ENCODE measurements at places on chromosomes 12 and 14.

GRCh38 chr12:45975506-45975905, 14.9 kb downstream of the SCAF11 start:
- no peak for DNase-seq

DNA sequence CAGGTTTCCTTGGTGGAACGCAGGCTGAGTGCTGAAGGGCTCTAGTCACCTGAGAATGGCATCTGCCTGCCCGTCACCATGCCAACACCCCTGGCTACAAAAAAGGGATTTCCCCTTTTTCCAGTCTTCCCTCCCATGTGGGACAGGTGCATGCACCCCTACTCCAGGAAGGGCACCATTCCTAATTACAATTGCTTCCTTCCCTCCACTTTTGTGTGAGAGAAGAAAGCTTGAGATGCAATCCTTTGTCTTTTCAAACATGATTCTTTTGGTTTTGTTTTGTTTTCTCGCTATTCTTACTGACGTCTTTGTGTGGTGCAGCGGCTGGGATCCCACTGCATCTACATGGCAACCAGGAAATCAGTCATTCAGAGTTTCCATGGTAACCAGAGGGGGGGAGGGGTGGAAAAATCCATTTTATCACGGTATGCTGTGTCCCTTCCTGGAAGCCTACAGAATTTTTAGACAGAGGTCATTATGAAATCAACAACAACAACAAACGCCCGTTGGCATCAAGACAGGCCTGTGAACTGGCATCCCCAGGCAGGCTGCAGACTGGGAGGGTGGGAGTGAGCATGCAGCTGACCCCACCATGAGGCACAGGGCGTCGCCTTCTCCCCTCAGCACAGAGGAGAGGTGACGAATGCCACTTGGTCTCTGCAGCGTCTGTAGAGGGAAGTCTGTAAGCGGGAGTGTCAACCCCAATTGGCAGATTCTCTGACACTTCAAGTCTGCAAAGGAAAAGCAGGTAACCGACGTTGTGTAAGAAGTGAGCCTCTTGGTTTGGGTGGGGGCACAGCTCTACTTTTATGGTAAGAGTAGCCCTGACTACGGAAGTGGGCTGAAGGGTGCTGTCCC, 13.6 kb upstream of the GNG2 start:
- DNase-seq: no peak

GRCh38 chr14:79661752-79662151, 549.6 kb downstream of the DIO2 start:
- DNase-seq: no peak

- DNase-seq: no peak
These were observed 7.8 kb downstream of the PELI2 start for GRCh38 chr14:56125772-56126636.

DNA sequence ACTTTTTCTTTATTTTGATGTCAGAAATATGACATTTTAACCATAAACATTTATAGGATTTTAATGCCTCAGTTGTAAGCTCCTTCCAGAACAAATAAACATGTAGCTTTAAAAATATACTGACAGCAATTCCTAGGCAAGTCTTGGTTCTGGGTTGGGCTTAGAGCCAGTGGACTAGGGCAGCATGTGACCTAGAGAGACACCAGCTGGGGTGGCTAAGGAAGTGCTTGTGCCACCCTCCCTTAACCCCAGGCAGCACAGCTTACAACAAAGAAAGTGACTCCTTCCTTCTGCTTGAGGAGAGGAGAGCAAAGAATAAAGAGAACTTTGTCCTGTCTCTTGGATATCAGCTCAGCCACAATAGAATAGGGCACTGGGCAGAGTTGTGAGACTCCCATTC, 61.6 kb upstream of the KTN1 start:
- no peak for DNase-seq

DNA sequence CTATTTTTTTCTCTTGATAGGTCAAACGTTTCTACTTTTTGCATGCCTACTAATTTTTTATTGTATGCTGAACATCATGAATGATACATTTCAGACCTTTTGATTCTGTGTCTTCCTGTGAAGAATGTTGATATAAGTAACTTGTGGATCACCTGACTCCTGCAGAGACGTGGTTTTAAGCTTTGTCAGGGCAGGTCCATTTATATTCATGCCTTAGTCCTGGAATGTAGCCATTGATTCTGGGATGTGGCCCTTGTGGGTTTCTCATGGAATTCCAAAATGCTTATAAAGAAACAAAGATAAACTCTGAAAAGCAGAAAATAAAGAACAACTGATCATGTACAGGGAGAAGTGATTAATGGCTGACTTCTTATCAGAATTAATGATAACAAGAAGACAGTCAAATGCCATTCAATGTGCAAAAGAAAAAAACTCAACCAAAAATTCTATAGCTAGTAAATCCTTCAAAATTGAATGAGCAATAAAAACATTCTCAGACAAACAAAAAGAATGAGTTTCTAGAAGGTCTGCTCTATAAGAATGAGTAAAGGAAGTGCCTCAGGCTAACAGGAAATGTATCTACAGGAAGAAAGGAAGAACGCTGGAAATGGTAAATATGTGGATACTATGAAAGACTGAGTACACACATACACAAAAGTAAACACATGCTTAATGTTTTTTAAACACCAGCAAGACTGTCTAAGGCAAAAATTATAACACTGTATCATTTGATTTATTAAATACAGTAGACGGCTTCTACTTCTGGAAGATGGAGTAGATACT, 284.8 kb upstream of the DIO3 start:
- DNase-seq: no peak

DNA sequence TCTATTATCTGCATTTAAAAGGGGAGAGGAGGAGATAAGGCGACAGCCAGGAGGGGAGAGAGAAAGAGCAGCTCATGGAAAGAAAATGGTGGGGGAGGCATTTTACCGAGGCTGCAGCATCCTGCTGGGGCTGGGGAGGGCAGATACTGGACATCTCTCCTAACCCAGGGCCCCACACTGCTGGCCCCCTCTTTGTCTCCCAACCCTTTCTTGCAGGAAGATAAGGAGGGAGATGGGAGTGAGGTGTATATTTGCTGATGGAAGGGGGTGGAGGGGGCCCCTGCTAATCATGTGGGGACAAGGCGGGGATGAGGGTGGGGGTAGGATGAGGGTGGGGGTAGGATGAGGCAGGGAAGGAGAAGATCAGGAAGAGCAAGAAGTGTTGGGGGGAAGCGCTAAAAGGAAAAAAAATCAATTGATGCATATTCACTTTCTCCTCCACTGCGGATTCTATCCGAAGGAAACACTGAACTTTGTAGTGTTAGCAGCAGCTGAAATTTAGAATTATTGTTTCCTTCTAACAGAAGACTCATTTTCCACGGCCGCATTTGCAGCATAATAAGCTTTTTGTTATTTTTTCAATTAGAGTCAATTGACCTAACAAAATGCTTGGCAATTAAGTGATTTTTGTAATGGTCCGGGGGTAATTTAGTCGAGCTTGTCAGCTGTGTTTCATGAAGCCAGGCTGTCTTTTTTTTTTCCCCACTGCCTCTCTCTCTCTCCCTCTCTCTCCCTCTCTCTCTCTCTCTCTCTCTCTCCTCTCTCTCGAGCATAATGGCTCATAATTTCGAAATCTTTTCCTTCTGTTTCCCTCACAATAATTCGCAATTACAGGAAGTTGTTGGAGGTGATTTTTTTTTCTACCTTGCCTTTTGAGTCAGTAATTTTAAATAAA, 1134.6 kb downstream of the BCL11B start:
- DNase-seq: no peak

GRCh38 chr14:36662543-36663403, 1.1 kb downstream of the PAX9 start:
- DNase-seq: no peak

DNA sequence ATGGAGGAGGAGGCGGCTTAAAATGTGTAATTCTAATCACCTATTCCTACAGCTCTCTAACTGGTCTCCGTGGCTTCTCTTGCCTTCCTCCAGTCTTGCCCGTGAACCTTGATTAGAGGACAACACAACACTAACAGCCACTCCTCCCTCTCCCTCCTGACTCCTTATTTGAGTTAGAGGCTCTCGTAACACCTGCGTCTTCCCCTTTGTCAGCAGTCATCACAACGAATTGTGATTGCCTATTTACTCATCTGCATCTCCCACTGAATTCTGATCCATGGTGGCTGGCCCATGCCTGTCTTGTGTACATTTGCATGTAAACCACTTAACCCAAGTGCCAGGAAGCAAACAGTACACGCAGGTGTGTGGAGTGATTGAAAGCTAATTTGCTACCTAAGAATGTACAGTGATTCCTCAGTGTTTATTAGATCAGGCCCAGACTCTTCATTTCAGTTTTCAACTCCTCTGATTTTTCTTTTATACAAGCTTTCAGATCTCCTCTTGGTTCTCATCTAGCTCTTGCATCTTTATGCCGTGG, 154.5 kb downstream of the MON2 start:
- no peak for DNase-seq

GRCh38 chr14:100828031-100828769, 2.3 kb downstream of the MEG3 start:
- DNase-seq: no peak

DNA sequence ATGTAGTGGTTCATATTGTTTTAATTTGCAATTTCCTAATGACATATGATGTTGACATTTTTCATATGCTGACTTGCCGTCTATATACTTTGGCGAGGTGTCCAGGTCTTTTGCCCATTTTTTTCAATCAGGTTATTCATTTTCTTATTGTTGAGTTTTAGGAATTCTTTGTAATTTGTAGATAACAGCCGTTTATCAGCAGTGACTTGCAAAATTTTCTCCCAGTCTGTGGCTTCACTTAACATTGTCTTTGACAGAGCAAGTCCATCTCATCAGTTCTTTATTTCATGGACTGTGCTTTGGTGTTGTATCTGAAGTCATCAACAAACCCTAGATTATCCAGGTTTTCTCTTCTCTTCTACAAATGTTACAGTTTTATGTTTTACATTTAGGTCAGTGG, 12.6 kb upstream of the KLHDC2 start:
- DNase-seq: no peak

DNA sequence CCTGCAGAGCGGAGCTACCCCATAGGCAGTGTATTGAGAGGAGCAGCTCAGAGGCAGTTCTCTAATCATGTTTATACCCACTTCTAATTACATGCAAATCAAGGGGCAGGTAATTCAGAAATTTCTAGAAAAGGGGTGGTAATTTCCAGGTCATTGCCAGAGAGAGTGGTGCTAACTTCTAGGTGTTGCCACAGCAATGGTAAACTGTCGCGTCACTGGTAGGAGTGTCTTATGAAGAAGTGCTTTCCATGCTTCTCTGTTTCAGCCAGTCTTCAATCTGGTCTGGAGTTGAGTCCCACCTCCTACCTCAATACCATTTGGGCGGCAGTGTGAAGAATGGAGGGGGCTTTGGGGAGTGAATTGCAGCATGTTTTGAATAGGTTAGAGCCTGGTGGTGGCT, 8.5 kb upstream of the AMN1 start:
- no peak for DNase-seq

DNA sequence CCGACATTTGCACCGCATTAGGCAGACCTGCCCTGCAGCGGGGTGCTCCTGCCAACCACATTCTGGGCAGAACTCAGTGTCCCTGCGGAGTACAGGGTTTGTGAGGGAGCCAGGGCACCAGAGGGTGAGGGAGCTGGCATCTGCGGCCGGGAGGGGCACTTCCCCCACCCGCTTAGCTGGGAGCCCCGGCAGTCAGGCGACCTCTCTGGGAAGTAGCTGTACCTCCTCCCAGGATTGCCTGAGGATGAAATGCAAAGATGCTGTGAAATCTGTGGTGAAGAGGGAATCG, 58.6 kb downstream of the ANKRD9 start:
- no peak for DNase-seq

DNA sequence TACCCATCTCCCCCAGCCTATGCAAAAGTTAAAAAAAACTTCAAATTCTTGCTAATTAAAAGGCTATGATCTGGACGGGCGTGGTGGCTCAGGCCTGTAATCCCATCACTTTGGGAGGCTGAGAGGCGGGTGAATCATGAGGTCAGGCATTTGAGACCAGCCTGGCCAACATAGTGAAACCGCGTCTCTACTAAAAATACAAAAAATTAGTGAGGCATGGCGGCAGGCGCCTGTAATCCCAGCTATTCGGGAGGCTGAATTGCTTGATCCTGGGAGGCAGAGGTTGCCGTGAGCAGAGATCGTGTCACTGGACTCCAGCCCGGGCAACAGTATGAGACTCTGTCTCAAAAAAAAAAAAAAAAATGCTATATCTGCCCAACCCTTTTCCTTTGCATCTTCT, 925.4 kb downstream of the GALC start:
- no peak for DNase-seq

GRCh38 chr12:124515981-124516380, 51.4 kb downstream of the NCOR2 start:
- DNase-seq: no peak

Measured in BJ (cell line).